ENCODE measurements at places on chromosomes 16 and 17.

DNA sequence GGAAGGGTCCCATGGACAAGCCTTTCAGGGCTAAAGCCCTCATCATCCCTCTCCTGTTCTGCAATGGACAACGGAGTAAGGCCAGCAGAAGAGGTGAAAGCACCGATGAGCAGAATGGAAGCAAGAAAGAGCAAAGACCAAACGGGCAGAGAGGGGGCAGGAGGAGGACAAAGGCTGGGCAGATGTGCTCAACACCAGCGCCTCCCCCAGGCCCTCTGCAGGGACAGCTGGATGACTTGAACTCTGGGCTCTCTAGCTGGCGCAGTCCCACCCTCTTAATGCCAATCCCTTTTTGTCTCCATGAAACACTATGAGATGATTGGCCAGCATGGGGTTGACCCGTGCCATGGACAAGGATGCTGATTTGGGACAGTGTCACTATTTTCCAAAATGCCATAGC is 22.0 kb downstream of the ACLY start:
- DNase-seq = no peak

DNA sequence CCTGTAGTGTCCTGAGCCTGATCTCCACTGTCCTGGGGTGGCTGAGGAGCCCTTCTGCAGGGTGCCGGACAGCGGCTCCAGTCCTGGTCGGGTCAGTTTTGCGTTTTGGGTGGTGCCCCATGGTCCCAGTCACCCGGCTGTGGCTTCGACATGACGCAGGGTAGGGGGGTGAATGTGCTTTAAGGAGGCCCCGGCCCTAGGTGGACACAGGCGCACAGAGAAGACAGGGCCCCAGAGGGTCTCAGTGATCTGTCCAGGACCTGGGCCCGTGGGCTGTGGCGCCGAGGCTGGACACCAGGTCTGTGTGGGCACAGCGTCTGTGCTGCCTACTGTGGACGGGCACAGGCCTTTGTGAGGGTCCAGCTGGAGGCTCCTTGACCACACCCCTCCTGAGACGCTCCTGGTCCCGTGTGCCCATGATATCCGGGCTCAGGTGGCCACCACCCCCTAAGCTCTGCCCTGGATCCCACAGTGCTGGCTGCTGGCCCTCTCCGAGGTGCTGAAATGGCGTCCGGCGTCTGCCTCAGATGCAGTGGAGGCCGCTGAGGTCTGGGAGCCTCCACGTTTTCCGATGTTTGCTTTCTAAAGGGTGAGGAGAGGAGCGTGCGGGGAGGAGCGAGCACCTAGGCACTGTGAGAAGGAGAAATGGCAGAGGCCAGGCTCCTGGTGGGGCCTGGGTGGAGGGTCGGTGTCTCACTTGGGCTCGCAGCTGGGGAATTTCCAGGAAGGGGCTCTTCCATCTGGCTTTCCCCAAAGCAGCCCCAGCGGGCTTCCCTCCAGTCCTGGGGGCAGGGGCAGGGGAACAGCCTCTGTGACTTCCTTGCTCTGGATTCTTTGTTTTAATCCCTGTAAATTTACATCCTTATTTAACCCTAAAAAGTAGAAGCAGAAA is 56.1 kb upstream of the ACSF3 start:
- peak; percentile 31 for DNase-seq

GRCh38 chr17:42673885-42674754 is 2.7 kb downstream of the PLEKHH3 start:
- no peak for DNase-seq

DNA sequence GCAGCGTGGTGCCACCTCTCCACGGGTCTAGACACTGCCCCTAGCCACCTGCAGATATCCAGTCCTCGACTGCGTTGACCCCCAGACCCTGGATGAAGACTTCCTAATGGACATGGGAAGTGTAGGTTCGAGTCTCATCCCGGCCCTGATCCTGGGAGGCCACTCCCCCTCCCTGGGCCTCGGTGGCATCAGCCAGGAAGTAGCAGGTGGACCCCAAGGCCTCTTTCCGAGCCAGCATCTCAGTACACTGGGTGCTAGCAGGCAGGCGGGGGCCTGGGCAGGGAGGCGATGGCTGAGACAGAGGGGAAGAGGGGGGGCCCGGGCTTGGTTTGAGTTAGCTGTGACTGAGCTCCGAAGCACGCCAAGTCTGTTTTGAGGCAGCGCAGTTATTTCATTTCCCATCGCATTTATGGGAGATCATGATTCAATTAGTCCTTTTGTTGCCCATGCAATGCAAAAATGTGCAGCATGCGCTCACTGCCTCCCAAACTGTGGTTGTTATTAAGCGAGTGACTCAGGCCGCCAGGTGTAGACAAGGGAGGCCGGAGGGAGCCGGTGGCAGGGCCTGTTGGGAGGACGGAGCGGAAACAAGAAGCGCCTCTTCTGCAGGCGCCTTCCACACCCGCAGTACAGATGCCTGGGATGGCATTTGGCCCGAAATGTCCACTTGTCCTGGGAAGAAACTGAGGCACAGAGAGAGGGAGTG is 25.3 kb upstream of the ZNF469 start:
- DNase-seq = no peak

GRCh38 chr16:67543582-67543981 is 15.0 kb downstream of the RIPOR1 start:
- DNase-seq = no peak

GRCh38 chr17:46972346-46972745 is 6.7 kb downstream of the RPRML start:
- no peak for DNase-seq

- no peak for DNase-seq
These were observed 23.2 kb upstream of the KIFC3 start for GRCh38 chr16:57825298-57826044.

DNA sequence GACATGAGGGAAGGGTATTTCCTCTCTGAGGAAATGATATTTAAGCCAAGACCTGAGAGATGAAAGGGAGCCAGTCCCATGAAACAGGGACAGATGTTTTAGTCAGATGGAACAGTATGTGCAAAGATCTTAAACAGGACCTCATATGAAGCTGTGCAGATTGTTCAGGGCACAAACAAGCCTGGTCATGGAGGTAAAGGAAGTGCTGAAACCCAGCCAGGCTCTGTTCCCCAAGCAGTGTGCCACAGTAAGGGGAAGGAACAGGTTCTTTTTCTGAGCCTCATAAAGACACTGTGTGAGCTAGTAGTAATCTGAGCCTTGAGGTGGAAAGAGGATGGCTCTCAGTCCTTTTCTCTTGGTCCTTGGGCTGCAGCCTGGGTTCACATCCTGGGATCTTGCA is 159.9 kb downstream of the ANKFN1 start:
- DNase-seq = no peak

GRCh38 chr16:10569621-10570020 is 10.8 kb downstream of the EMP2 start:
- no peak for DNase-seq

- DNase-seq = no peak
These were observed 8.4 kb downstream of the ZDHHC1 start for GRCh38 chr16:67407788-67408452.

Data from naive thymus-derived CD8-positive, alpha-beta T cell (primary cell).